ENCODE measurements at places on chromosomes 12 and 14.

GRCh38 chr12:76588881-76589565, 29.5 kb upstream of the OSBPL8 start:
- no peak for DNase-seq

DNA sequence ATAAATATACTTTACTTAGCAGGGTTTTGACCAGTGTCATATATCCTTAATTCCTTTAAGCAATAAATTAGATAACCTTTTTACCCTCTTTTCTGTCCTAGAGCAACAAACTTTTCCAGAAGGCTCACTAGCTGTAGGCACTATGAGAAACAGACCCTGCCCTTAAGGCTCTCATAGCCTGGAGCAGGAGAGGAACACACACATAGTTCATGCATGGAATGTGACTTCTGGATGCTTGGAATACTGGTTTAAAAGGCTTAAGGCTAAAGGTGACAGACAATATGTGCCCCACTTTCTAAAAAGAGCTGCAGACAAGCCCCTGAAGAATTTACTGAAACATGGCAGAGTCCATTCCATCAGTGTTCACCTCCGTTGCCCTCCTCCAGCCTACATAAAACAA, 237.2 kb downstream of the TTC8 start:
- no peak for DNase-seq

DNA sequence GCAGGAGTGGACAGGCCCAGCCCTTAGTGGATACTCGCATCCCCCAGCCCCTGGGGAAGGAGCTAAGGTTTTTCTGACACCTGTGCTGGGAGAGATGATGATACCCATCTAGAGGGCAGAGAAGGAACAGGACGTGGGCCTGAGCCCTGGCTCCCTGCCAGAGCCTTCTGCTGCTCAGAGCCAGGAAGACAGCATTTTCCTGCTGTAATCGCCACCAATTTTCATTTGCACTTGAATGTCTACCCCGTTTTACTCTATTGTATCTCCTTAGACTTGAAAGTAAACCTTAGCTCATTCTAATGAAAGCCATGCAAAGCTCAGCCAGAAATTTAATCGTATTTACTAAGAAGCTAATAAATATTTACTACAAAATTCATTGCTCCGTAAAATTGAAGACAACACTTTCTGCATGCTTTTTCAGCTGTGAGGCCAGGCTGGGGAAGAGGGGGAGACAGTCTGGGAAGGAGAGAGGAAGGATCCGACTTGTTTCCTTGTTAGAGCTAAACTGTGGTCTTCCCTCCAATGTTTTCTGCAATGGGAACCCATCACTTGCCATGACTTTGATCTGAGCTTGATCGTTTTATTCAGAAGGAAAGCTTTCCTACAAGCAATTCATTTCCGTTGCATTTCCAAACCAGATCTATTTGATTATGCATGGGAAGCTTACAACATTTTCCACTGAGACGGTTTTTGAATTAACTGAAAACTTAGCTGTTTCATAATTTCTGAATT, 17.6 kb upstream of the TRAF3 start:
- no peak for DNase-seq

DNA sequence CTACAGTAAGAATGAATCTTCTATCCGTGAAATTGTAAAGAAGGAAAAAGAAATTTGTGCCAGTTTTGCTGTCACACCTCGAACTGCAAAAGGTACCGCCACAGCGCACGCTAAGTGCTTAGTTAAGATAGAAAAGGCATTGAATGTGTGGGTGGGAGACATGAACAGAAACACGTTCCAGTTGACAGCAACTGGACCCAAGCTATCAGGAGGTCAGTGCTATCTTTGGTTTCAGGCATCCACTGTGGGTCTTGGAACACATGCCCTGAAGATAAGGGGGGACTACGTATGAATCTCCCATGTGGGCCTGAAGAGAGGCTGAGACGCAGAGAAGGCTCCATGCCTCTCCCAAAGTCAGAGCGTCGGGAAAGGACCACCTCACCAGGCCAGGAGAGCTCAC, 9.8 kb downstream of the IFFO1 start:
- DNase-seq, result no peak

DNA sequence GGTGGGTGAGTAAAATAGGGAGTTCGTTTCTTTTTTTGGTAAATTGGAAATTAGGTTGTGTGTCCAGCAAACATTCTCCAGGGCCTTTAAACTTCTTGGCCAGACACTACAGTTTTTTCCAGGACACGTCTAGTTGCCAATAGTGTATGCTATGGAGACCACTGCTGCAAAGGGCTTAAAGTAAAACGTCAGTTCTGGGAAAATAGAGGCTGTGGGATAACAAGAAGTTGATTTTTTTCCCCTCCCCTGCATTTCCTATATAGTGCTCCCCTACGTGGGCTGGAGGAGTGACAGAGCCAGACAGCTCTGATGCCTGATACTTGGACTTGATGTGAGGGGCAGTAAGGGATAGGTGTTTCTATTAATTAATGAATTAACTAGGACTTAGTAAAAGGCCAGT, 2.4 kb downstream of the ACVR1B start:
- DNase-seq, result no peak

DNA sequence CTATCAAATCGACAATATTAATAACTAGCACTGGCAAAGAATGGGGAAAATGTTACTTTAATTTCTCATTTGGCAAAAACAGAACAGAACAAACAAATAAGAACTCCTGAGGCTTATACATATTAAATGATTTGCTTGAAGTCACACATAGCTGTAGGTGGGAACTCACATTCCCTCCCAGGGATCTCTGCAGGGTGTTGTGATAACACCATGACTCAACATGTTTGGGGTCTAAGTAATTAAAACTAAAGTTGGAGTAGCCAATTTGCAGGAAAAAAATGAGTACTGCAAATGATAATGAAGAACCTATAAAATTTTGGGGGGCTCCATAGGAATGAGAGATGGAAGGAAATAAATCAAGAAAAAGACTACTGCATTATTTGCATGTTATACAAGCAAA, 27.5 kb downstream of the UNC79 start:
- no peak for DNase-seq

DNA sequence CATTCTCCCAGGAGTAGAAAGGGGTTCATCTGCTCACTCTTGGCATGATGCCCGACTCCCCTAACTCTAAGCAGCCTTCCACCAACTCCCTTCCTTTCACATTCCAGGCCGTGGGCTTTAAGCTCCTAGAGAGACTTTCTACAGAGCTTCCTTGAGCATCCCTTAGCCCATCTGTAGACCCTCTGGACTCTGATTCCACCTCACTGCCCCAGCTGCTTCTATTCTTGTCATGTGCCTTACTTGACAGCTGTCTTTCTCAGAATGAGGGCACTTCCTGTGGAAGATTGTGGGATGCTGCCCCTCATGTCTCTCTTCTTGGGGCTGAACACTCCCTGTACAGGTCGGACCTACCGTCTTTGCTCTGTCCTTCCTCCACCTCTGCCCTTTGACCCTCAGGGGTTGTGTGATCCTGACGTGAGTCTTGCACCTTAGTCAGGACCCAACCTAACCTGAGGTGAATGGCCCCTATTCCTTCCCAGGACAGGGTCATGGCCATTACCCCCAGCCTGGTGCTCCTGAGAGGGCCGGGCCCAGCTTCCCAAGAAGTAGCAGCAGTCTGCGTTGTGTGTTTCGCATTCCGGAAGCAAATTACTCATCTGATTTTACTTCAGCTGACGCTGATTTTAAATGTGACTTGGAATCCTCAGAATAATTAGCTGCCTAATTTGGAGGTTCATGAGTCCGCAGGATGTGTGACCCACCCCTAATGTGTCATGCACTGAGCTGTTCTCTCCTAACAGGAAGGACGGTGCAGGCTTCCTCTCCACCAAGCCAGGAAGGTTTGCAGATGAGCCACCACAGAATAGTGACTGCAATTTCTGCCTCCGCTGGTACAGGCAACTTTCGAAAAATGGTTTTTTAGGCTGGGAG, 2.7 kb upstream of the GALNT6 start:
- no peak for DNase-seq

DNA sequence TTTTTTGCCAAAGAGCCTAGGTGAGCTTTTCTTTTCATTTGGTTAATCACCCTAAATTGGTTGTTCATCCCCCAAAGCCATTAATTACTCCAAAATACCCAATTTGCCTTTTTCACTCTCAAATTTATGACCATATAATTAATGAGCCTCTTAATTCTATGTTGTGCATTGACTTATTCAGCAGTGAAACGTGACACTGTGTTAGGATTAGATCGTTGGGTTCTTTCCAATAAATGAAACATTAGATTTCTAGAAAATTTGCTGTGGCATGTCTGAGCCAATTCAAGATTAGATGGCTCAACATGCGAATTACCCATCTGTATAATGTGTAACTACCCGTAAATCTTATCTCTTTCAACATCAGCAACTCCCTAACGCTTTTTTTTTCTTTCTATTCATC, 273.4 kb downstream of the BMP4 start:
- DNase-seq, result no peak

DNA sequence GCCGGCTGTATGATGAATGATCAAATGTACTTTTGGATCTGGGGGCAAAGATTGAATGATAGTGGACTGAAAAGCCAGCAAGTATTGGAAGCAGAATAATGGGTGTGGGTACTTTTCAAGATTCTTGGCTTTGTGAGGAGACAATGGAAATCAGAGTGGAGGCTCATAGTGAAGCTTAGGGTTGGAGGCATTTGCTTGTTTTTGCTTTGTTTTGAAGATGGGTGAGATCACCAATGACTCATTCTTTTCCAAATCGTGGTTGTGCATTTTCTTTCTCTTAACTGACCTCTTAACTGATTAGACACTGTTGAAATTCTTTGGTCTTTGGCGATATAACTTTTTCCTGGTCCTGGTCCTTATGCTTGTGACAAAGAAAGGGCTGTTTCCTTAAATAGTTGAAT, 54.4 kb downstream of the PELI2 start:
- no peak for DNase-seq

DNA sequence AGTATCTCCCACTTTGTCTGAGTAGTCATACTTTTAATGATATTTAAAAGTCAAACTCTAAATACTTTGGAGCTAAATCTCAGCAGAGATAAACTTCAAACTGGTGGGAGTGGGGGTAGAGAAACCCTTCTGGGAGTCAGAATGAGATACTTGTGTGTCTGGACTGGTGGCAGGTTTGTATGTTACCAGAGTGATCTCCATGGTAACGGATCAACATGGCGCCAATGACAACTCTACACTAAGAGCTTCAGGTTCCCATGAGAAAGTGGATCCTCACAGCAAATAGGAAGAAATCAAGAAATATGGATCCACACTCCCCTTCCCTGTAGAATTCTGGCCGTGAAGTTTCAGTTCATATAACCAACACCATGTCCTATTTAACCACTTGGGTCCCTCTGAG, 121.9 kb downstream of the ETV6 start:
- no peak for DNase-seq

DNA sequence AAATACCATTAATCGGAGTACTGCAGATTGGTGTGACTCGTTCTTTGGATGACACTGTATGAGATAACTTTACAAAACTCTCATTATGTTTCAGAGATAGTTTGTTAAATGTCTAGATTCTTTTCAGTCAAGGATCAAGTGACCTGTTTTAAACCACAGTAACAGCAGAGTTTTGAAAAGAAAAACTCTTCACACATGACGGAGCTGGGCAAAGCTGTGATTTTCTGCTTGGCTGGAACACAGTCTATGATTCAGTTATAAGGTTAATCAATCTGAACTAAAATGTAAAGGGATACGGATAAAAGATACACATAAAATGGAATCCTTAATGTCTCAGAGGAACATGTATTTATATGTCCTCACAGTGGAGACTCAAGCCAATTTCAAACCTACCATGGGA, 573.2 kb downstream of the PRKD1 start:
- no peak for DNase-seq

DNA sequence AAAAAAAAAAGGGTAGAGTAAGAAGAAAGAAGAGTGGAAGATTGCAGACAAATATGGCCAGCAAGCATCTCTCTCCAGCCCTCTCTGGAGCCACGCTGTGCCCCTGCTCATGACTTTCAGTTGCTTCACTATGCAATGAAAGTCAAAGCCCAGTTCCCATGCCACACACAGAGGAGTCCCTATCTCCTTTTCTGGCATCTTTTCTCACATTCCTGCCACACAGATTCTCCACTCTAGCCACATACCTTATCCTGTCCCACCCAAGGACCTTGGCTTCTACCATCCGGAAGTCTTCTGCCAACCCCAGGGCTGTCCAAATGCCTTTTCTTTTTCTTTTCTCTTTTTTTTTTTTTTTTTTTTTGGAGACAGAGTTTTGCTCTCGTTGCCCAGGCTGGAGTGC, 39.3 kb upstream of the CAPRIN2 start:
- no peak for DNase-seq

GRCh38 chr14:50008974-50009373, 107.4 kb downstream of the VCPKMT start:
- DNase-seq, result no peak

DNA sequence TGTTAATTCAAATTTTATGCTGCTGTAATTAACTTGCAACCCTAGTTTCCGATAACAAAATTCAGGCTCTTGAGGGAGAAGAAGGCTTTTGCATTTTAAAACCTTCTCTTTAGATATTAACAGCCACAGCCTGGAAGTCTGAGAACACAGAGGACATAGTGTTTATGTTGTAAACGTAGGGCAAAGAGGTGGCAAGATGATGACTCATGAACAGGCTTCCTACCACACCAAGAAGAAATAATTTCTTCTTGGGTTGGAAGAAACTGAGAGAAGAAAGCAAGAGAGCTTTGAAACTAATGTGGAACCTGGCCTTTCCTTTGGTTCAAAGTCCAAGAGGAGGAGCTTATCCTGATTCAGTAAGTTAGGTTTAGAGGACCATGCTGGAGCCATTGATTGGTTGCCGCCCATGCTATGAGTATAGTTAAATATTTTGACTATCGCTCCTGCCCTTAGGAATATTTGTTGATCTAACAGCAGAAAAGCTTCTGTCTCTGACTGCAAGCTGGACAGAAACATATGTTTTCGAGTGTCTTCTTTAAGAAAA, 31.8 kb downstream of the CCDC198 start:
- no peak for DNase-seq

DNA sequence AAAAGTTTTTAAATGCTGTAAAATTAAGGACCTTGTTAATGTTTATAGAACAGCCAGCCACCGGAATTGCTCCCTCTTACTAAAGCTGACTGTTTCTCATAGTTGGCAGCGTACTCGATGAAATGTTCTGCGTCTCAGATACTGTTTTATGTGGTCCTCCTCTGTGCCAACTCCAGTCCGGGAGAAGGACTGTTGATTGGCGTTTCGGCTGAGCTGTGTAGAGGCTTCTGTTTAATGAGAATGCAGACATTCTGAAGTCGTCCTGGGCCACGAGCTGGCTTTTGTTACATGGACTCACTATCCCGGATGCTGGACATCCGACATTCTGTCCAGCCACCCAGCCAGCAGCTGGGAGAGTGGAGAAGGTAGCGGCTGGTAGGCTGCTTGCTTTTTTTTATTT, 75.4 kb downstream of the WDR20 start:
- no peak for DNase-seq

GRCh38 chr14:90620568-90621077, 195.6 kb downstream of the TTC7B start:
- no peak for DNase-seq

DNA sequence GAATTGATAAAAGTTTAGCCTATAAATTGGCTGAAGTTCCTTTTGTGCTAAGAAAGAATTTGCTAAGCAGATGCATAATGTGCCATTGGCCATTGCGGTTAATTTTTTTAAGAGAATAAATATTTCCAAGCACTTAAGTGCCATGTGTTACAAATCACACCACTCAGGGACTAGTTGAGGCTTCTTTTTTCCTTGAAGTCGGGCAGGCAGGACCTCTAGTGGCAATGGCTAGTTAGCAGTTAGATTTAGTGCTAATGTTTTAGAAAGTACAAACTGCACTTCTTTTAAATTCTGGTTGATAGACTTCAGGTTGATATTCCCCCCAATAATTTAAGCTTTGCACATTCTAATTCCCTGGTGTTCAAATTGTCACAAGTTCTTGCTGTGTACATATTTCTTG, 294.3 kb downstream of the APAF1 start:
- no peak for DNase-seq

GRCh38 chr14:102923925-102924486, 1.5 kb downstream of the AMN start:
- no peak for DNase-seq

Data from stimulated activated CD4-positive, alpha-beta T cell treated with anti-CD3 and anti-CD28 coated beads, Interleukin-1b, Interleukin-23, amount 100 ng/mL, for 1 hour (primary cell).